Cortex of kidney (tissue), 1 donor: ENCODE measurements at places on chromosomes 12 and 14.

DNA sequence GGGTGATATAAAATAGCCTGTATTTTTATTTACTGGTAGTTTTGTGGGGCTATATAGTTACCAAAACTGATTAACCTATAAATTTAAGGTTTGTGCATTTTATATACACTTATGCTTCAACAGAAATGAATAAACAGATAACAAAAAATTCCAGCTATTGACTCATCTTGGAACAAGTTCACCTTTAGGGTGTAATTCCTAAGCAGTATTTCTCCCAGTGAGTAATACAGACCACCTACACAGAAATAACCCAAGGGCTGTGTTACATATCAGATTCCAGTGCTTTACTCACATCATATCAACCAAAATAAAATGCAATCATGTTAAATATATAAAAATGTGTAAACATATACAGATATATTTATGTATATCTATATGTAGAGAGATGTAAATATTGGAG lies 345.6 kb downstream of the ADAMTS20 start:
- DNase-seq: no peak

DNA sequence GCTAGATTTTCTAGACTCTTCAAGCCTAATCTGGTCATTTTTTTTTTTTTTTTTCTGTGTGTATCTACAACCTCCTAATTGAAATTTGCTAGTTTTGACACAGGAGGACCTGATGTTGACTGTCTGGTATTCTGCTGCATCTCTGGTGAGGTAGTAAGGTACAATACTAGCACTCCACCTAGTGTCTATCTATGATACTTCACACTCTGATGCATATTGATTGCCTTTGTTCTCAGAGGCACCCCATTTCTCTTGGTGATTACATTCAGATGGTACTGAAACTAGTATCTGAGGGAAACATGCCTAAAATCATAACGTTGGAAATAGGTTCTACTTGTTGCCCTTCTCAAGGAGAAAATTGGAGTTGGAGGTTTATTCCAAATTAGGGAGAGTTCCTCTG lies 930.5 kb upstream of the NOVA1 start:
- no peak for DNase-seq

- DNase-seq: no peak
Observed at GRCh38 chr14:57848353-57848752, 17.5 kb downstream of the SLC35F4 start.

DNA sequence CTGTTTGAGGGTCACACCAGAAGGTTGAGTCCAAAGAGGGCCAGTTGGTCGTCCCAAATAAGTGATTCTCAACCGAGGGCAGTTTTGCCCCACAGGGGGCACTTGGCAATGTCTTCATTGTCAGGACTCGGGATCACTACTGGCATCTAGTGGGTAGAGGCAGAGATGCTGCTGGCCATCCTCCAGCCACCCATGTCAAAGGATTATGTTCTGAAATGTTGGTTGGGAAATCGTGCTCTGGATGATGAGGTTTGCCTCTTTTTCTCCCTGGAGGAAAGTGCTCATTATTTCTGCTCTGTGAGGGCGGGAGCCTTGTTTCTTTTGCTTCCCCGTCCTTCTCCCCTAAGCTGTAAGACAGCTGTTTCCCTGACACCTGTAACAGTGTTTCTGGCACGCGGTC lies 3.6 kb downstream of the ZNF839 start:
- DNase-seq: no peak

GRCh38 chr14:106840991-106841390 lies 1314.6 kb downstream of the TMEM121 start:
- DNase-seq: no peak

DNA sequence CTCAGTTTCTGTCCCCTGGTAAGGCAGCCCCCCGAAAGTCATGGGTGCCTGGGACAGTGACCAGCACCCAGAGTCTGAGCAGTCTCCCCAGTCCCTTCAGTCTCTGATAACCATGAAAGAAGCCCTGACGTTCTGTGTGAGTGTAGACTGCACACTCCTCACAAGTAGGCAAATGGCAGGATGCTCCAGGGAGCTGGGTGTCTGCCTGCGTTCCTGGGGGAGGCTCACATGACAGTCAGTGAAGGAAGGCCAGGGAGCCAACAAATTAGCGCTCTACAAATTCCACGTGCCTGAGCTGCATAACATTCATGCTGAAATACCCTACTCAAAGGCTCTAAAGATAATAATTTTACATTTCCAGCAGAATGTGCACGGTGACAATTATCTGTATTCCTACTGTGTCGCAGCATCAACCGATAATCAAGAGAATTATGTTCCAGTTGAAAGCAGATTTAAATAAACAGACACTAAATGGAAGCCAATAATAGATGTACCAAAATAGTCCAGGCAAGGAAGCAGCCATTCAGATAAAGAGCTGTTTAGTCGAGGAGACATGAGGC lies 56.3 kb downstream of the ASCL1 start:
- DNase-seq: no peak

- DNase-seq: no peak
Observed at GRCh38 chr12:60093428-60093827, 497.6 kb downstream of the SLC16A7 start.

GRCh38 chr14:58563978-58564377 lies 73.8 kb upstream of the DACT1 start:
- no peak for DNase-seq

DNA sequence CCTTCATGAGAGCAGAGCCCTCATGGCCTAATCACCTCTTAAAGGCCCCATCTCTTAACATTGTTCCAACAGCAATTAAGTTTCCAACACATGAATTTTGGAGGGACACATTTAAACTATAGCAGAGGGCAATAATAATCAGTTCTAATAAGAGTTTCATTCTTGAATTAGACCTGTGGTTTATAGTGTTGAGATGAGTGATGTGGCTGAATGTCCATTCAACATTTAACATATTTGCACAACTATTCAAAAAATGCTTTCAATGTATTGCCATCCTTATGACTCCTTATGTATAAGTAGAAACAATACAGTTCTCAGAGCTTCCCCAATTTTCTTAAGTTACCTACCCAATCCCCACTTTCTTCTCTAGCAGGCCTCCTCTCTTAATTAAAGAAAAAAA lies 21.5 kb downstream of the KLHL28 start:
- DNase-seq: no peak

DNA sequence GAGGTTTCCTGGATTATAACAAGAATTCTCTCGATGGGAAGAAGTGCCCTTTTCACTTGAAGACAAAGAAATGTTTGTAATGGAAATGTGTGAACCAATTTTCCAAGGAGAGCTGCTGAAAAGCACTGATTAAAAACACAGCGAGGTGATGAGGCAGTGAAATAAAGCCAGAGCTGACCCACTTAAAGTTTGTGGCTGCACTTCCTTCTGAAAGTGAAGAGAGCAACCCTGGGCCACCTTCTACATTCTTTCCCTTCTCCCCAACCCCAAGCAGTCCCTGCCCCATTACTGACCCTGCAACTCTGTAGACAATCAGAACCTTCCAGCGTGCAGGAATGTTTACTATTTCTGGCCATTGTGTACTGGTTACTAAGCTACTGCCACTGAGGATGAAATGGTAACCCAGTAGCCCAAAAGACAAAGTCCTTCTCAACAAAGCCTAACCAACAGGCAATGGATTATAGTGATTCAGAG lies 173.9 kb downstream of the TTC7B start:
- DNase-seq: no peak

DNA sequence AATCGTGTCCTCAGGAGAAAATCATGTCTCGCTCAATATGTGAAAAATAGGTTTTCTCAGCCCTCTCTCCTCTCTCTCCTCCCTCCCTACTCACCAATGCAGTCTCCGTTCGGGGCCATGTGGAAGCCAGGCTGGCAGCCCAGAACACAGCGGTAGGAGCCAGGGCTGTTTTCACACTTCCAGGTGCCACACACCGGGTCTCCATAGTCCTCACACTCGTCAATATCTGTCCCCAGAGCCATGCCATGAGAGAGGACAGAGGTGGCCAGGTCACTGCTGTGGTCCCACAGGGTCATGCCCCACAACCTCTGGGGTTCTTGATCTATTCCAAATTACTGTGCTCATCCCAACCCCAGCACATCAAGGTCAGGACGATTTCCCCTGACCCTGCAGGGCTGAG lies 13.5 kb downstream of the ISCA2 start:
- DNase-seq: no peak

DNA sequence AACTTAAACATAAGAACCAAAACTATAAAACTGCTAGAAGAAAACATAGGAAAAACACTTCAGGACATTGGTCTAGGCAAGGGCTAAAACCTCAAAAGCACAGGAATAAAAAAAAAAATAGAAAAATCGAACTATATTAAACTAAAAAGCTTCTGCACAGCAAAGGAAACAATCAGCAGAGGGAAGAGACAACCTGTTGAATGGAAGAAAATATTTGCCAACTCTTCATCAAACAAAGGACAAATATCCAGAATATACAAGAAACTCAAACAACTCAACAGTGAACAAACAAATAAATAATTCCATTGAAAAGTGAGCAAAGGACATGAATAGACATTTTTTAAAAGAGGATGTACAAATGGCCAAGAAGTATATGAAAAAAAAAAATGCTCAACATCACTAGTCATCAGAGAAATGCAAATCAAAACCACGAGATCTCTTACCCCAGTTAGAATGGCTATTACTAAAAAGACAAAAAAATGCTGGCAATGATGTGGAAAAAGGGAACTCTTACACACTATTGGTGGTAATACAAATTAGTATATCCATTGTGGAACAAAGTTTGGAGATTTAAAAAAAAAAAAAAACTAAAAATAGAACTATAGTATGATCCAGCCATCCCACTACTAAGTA lies 152.0 kb downstream of the NDUFA12 start:
- no peak for DNase-seq

GRCh38 chr14:74981462-74981782 lies 21.3 kb upstream of the EIF2B2 start:
- DNase-seq: no peak

GRCh38 chr12:82930301-82930700 lies 243.6 kb downstream of the TMTC2 start:
- DNase-seq: no peak

DNA sequence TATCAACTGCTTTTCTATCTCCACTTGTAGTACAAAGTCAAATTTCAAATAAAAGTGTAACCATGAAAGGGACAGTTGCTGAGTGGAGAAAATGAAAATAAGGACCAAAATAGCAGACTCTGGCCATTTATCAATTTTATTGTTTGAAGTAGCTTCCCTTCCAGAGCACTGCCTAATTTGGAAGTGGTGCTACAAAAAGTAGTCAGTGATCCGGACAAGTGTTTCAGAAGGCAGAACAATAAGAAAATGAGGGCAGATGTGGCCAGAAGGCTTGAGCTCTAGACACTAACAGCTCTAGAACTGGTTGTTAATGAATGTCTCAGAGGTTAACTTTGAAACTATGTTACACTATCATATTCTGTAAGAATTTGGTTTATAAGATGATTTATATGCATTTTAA lies 48.9 kb downstream of the ABCC9 start:
- DNase-seq: no peak

- no peak for DNase-seq
Observed at GRCh38 chr12:45244561-45245343, 28.9 kb downstream of the ANO6 start.

DNA sequence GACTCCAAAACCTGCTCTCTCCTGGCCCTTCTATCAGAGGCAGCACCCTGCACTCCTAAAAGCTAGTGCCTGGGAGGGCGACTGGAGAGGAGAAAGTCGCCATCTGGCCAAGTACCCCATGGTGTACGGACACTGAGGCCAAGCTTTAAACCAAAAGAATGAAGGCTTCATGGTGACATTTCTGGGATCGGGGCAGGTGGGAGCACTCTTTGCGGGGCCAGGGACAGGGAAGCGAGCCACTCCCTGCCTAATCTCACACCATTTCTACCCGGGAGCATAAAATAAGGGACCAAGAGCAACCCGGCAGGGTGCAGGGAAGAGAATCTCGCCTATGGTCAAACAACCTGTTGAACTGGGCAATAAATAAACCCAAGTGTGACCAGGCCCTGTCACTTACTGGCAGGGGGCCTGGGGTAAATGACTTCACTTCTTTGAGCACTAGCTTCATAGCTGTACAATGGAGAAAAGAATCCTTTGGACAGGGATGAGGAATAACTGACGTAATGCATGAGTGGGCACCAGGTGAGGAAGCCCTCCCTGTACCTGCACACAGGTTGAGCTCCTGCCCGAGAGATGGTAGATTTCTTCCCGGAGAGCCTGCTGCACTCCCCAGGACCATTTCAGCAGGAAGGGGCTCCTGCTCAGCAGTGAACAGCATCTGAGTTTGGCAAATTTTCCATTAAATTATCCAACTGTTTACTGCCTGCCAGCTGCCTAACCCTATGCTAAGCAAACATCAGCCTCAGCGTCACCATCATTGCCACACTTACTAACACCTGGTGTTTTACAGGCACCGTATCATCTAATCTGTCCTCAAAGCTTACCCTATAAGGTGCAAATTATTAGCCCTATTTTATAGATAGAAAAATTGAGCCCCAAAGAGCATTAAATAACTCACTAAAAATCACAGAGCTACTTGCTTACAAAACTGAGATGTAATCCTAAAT lies 2.0 kb downstream of the SERPINA1 start:
- no peak for DNase-seq

DNA sequence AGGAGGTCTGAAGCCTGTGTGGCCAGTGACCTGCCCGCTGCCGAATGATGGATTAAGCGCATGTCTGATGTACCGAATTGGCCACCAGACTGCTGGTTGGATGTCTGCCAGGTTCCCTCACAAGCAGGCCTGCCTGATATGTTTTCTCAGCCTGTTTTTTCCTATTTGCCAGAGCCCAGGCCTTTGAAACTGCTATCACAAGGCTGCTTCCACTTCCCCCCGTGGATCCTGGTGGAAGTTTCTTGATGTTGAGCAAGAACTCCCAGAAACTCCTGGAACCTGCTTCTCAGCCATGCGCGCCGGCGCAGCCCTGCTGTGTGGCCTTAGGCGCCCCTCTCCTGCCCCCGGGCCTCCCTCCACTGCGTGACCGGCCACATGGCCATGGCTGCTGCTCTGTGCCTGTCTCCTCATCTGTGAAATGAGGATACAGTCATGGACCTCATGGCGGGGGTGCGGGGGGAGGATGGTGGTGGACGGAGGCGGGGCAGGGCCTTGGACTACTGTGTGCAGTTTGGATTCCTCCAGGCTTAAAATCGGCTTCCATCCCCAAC lies 56.6 kb downstream of the CALM1 start:
- no peak for DNase-seq

DNA sequence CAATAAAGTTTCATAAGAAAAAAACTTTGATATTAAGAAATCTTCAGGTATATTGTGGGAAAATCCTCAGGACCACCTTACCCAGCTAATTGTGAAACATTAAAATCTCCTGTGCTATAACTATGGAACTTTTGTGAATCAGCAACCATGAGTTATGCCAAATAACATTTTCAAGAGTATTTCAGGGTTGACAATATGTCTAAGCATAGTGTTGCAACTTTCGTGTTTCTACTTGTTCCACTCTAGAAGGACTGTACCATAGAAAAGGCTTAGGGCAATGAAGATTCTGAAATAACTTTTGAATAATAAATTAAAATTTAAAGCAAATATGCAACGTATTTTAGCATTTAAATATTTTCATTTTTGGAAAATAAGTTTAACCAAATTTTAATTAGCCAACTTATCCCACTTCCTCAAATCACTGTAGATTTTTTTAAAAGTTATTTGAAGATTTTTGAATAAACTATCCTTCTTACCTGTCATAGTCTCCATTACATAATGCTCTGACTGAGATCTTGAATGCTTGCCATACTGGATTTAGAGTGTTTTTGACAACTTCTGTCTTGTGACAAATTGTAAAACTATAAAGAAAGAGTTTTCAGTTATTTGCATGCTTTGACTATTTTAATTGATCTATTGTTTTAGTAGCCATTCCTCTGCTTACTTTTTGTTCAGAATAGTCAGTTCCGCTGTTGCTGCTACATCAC lies 143.6 kb downstream of the CPNE8 start:
- DNase-seq: no peak
